ENCODE measurements at places on chromosomes 3 and 15. TPM values are rescaled to one million over a fixed set of nuclear protein-coding genes. Genes with fewer than 3 reads are reported as not detected.

The PLSCR5 gene
- not detected for total RNA-seq

The SH3BP5 gene
- 25.5 TPM for total RNA-seq

The KIF15 gene
- 17.1 TPM for total RNA-seq

The AMIGO3 gene
- total RNA-seq, result 0.27 TPM

The CKMT1A gene
- not detected for total RNA-seq

The SNTN gene
- not detected for total RNA-seq

The ZNF80 gene
- total RNA-seq, result not detected

The CCR1 gene
- 0.90 TPM for total RNA-seq

The CCDC80 gene
- 614 TPM for total RNA-seq

The RBP2 gene
- total RNA-seq, result not detected

The REC114 gene
- total RNA-seq, result not detected

DNA sequence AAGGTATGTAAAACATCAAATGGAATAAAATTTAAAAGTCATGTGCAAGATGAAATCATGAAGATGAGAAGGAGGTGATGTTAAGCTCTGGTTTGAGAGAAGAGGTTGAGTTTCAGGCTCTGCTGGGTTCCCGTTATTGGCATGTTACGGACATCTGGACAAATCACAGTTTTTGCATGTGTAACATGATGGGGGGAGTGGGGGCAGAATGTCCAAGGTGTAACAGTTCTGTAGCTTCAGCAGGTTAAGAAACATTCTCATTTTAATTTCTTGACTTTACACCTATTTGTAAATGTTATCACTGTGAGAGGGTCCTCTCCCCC lies 17.2 kb downstream of the TRIM71 start:
- DNase-seq, result no peak

DNA sequence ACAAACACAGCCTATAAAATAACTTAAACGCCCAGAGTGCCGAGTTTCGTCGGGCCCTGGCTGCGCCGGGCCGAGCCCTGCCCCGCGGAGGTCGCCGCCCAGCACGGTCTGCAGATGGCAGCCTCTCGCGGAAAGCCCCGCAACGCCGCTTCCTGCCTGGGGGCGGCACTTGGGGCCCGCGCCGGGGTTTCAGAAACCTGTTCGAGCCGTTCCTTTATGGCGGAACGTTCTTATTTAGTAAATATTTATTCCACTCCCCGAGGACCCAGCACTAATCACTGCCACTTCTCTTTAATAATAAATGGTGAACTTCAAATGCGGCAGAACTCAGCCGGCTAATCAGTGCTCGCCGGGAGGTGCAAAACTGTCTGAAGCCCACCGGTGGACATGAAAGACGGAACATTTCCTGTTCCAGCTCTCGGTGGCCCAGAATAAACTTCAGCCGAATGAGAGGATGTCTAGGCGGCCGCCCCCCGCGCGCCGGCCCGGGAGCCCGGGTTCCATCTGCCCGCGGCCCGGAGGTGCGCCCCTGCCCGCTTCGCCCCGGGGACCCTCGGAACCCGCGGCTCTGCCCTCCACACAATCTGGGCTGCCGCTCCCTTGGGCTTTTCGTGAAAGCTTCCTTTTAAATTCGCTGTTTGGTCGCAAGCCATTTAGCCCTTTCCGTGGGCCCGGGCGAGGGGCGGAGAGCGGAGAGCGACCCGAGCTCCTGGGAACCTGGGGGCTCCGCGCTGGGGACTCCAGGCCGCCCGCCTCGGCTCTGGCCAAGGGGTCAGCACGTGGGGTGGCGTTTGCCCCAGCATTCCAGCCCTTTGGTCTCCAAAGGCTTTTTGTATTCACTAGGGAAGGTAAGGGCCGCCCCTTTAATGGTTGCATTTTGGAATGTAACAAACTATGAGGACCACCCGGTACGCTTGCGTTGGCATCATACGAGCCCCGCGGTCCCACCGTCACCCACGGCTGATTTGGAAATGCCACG lies 110.8 kb upstream of the ATP11B start:
- peak; percentile 17 for DNase-seq

- no peak for DNase-seq
These were observed 24.3 kb downstream of the XYLB start for GRCh38 chr3:38370861-38371260.

DNA sequence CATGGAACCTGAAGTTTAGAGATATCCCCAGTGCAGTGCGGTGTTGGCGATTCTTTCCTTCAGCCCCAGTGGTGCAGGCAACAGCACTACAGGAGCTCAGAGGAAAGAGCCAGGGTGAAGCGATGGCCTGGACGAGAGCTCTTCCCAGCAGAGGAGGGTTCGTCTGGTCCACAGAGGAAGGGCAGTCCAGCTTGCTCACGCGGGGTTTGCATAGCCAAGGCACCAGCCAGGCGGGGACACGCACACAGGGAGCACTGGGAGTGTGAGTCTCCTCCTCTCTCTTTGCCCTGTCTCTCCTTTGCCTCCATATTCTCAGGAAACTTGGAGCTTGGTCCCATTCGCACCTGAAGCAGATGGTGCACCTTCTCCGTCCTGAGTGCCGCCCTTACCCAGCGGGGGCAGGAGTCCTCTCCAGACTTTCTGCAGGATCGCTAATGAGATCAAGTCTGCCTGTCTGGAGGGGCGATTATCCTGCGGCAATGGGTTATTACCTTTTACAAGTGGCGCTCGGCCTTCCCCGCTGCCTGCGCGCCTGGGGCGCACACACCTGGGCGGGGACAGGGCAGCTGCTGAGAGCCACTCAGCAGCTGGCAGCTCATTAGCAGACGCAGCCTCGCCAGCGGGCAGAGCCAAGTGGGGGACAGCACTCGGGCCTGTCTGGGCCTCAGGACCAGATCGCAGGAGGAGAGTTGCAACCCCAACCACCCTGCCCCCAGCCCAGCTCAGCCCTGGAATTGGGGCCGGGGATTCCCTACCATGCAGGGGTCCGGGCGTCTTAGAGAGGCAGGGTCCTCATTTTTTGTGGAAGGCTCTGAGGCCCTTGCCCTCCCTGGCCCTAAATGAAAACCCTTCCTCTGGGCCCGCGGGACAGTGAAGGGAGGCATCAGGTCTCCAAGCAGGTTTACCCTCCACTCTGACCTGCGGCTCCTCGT lies 119.0 kb upstream of the MEF2A start:
- no peak for DNase-seq

- no peak for DNase-seq
These were observed 232.5 kb upstream of the ST8SIA2 start for GRCh38 chr15:92161039-92161670.

- DNase-seq, result no peak
These were observed 9.3 kb downstream of the RAB7A start for GRCh38 chr3:128735287-128735686.

- no peak for DNase-seq
These were observed 304.1 kb upstream of the EPHA6 start for GRCh38 chr3:96510334-96510733.

- DNase-seq, result no peak
These were observed 92.8 kb upstream of the TGFBR2 start for GRCh38 chr3:30513374-30514152.

DNA sequence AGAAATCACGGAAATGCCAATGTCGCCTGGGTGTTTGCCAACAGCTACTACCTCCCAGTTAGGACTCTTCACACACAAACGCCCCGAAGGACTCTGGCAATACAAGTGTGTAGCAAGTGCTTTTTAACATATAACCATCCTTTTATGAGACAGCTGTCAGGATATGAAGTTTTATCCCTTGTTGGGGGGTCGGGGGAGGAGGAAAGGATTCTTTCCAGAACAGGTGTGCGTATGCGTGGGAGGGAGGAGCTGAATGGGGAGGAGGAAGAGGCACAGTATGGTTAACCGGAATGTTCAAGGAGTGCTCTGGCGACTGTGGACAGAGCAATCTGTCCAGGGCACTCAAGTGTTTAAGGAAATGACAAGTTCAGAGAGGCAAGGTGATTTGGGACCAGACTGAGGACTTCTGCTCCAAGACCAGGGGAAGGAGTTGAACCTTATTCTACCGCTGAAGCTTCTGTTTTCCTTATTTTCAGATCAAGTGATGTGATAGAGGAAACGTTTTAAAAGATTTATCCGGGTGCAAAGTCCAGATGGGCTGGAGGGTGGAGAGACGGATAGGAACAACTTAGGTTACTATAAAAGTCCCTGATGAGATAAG lies 1.3 kb downstream of the TSPAN3 start:
- no peak for DNase-seq

GRCh38 chr3:84922682-84923081 lies 36.1 kb upstream of the CADM2 start:
- no peak for DNase-seq

DNA sequence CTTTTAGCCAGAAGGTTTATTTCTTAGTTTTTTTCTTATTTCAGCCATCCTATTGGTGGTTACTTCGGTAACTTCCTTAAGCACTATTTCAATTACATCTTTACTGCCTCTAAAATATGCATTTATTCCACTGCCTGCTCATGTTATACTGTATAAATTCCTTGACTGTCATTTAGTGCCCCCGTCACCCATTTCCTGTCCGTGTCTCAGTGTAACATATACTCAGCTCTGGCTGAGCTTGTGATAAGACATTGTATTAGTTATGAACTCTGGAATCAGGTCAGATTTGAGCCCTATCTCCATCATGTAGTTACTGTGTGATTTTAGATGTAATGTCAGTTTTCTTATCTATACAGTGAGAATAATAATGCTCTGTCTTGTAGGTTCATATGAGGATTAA lies 24.2 kb downstream of the PIAS1 start:
- DNase-seq, result no peak

- DNase-seq, result peak; percentile 86
These were observed 540 bp downstream of the CCDC80 start for GRCh38 chr3:112640276-112640929.

- DNase-seq, result no peak
These were observed 26.1 kb downstream of the TFRC start for GRCh38 chr3:196055683-196056270.

DNA sequence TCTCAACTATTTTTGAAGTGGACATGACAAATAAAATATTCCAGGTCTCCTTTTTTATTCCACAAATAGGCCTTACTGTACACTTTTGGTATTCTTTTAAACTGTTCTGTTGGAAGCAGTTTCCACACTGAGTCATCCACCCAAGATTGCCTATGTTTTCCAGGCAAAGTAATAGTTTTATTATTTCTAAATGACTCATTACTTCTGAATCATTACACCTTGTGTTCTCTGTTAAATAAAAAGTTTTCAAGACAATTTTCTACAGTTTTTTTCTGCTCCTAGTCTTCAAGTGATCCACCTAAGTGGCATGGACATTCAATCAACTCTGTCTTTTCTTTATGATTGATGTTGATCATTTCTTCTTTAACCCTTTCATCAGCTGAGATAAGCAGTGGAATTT lies 26.5 kb downstream of the PPP2R3A start:
- DNase-seq, result peak; percentile 87

DNA sequence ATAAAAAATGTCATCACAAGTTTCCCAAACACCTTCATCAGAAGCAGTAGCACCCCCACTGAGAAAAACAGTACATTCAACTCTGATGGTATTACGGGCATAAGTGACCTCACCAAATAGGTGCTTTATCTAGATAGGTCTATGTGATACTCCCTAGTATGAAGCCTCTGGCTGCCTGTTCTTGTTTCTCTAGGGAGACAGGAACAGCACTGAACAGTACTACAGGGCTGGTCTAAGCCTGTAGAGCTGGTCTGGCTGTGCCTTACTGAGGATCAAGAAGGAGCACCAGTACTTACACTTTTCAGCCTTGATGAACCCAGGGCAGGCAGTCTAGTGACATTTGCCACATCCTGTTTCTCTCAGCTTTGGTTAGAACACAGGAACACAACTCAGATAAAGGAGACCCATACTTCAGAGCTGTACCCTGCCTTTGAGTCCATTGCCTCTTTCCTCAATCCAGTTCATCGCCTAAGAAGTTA lies 35.9 kb downstream of the OXNAD1 start:
- DNase-seq, result no peak

- peak; percentile 48 for DNase-seq
These were observed 20.8 kb downstream of the FBN1 start for GRCh38 chr15:48624700-48625099.

DNA sequence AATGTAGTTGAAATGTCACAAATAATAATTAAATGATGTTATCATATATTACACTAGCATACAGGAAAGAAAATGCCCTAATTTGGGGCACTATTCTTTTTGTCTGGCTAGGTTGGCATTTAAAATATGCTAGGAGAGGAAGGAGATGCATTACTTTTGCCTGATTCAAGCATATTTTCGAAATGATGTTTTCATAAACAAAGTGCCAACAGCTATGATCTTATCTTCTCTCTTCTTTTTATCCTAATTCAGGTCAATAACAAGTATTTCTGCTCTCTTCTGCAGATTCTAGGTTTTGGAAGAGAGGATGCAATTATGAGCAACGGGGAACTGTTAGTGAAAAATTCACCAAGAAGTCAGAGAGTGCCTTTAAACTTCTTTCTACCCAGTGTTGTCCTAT lies 55.8 kb upstream of the NR2F2 start:
- DNase-seq, result peak; percentile 22

- DNase-seq, result no peak
These were observed 33.2 kb upstream of the NSMCE3 start for GRCh38 chr15:29302871-29303270.

- no peak for DNase-seq
These were observed 64.8 kb upstream of the SATB1 start for GRCh38 chr3:18489939-18490338.

- DNase-seq, result no peak
These were observed 30.0 kb upstream of the PHLDB2 start for GRCh38 chr3:111829023-111829422.

DNA sequence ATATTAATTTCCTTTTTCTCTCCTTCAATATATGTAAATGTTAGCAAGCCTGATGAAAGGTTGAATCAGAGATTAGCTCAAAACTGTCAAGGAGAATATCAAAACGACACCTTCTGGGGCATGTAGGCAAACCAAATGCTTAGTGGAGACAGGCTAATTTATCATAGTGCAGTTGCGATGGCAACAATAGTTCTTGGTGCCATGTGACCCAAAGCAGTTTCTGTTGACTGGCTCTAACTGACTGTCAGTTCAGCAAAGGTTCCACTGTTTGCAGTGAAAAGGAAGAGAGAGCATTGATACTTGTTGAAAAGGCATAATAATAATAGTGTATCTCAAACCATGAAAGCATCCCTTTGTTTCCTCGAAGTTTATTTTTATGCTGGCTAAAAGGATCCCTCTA lies 513.9 kb downstream of the NLGN1 start:
- no peak for DNase-seq

All from fibroblast of the aortic adventitia (primary cell).